Activated CD4-positive, alpha-beta T cell treated with anti-CD3 and anti-CD28 coated beads, Interleukin-2, Interleukin-6, amounts not matched to agents 100 ng/mL and 50 ng/mL, durations not matched to agents 16 hours and 8 hours (primary cell): ENCODE measurements at places on chromosomes 3 and 15.

DNA sequence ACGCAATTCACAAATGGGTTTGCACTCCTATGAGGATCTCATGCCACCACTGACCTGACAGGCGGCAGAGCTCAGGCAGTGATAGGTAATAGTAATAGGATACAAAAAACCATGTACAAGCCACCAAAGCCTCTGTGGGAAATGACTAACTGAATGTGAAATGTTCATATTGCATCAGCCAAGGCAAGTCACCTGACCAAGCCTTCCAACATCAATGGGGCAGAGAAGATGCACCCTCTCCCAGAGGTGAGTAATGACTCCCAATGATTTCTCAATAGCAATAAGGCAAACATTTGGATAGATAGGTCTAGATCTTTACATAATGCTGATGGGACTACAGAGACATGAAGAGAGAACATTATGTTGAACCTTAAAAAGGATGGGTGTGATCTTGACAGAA, 14.9 kb downstream of the CNTN3 start:
- no peak for DNase-seq

DNA sequence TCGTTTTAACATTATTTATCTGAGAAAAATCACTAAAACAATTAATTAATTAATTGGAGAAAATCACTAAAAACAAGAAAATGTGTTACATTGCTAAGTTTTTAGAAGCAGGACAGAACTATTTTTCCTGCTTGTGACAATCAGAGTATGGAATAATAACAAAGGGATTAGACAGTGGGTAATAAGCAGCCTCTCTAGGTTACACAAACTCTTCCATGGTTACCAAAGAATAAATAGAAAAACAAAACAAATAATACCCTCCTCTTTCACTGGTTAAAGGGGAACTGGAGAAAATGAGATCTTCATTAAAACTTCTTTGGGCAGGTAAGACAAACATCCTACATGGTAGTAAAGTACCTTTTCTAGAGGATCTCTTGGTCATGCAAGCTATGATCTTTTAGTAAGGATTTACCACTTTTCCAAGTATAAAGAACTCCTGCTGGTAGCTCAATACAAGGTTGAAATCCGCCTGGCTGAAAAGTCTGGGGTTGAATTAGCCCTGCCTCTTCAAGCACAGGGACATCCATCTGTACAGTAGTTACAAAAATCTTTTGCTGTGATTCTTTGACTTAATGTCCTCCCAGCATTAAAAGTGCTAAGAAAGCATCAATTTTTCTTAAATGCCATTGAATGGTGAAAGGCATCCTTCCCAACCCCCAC, 2.5 kb upstream of the PLCH1 start:
- no peak for DNase-seq

DNA sequence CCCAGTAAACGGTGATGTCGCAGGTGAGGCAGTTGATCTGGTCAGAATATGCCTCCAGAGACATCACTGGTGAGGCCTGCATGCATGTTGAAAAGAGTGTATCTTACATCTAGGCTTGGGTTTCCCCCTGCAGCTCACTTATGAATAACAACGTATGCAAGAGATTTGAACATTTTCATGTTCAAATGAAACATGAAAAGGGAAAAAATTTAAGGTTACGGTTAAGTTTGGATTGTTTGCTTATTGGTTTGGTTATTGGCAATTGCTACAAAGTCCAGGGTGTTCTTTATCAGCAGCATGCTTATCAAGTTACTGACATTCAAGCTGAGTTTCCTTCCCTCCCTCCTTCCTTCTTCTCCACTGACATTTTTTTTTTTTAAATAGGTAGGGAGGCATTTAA, 123.2 kb downstream of the IGF1R start:
- DNase-seq = no peak

DNA sequence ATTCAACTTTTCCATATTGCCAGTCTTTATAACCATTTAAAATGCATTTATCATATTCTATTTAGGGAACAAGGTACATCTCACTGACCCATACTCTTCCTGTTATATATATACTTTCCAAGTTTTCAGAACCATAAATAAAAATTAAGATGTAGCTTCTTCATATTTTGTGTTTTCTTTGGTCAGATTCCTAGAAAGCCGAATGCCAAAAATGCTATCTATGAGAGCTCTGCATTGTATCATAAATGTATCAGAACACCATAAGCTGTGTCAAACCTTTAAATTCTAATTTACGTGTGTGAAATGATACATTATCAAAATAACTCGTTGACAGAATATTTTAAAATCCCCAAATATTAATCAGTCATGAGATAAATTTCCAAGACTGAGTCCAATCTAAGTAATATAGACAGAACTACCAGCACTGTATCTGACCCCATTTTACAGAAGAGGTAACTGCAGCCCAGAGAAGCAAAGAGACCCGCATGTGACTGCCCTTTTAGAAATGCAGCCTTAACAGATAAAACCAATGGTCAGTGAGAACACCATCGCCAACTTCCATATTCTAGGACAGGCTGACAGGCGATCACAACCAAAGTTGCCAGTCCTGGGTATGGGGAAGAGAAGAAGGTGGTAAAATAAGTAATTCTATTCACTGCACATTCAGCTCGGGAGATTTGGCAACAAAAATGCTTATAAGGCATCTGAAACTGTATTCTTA, 16.2 kb upstream of the RPS17 start:
- no peak for DNase-seq

- DNase-seq = no peak
Measured at GRCh38 chr15:90437516-90437915, 49.5 kb downstream of the IQGAP1 start.
